BE2C (cell line): ENCODE measurements at places on chromosomes 1 and 21.

DNA sequence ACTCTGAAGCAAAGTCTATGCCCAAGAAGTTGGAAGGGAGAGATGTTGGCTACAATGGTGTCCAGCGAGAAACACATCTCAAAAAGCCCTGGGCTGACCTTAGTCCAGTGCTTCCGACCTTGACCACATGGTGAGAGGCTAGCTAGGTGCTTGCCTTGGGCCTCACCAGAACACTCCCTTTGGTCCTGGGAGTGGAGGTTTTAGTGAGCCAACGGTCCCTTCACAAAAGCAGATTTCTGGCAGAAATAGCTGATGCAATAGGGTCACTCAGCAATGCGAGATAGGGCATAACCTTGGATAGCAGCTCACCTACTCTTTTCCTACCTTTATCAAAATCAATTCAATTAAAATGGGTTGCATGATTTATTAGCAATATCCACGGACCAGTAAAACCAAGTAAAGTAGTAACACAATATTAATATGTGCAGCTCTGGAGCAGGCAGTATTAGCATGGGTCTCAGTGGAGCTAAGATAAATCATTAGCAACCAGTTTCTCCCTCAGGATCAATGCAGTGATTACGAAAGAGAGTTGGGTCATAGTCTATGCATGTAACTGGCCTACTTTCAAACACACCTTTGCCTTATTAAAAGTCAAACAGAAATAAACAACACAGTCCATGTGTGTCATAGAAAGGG is 1.9 kb downstream of the SLC30A10 start:
- no peak for DNase-seq

DNA sequence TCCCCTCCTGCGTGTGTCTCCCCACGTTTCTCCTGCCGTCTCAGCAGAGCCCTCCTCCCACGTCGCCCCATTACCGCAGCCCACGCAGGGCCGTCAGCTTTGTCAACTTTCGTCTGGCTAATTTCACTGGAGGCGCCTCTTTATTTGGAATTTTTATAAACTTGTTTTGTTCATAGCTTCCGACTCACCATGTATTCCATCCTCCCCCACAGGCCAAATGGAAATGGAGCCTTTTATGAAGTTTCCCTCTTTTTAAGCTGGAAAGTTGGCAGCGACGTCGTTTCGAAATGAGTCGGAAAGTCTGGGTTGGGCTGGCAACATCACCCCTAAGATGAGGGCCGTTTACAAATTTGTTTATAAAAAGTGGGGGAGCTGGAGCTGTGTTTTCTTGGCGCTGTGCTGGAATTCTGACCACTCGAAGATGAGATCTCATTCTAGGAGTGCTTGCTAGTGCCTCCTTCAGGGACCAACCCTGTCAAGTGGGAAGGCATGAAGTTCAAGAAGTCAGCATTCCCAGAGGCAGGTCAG is 23.7 kb upstream of the SLC45A1 start:
- no peak for DNase-seq

GRCh38 chr21:44985441-44986401 is 45.9 kb downstream of the SLX9 start:
- DNase-seq, result peak; percentile 56

GRCh38 chr1:20601129-20601825 is 12.4 kb downstream of the CDA start:
- no peak for DNase-seq

DNA sequence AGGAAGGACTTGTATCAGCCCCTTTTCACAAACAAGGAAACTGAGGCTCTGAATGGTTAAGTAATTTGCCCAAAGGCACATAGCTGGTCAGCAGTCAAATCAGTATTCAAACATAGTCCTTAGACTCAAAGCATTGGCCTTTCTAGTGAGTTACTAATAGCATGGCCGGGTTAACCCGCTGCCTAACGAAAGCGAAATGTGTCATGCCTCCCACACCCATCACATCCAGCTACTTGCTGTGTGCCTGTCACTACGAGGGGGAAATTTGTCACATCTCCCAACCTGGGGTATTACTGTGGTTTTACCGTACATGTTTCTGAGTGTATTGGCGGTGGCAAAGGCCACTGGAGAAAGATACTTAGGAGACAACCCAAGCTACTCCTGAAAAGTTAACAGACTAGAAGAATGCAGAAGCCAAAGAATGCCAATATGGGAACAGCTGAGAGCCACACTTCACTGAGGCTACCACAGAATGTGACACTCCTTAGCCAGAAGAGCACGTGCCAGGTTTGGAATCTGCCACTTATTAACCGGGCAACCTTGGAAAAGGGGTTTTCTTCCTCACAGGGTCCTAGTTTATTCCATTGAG is 363.5 kb downstream of the KCNH1 start:
- DNase-seq, result no peak

DNA sequence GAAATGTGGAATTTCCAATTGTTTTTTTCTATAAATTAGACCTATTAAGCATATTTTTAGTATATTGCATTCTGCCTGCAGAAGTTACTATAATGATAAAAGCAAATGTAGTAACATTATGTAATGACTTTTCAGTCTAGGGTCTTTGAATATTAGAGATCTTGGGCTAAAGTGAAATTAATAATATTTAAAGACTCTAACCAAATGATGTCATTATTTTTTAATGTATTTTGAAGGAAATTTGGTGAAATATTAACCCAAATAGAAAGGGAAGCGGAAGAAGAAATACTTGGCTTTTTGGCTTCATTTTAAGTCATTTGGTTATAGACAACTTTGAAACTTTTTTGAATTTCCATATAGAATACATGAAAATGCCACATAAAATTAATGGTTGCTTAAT is 26.8 kb downstream of the RAB4A start:
- no peak for DNase-seq

- DNase-seq, result no peak
These were observed 63.9 kb downstream of the CAPN2 start for GRCh38 chr1:223776075-223776814.

GRCh38 chr1:46491443-46492268 is 2.0 kb downstream of the DMBX1 start:
- DNase-seq, result no peak

- no peak for DNase-seq
These were observed 382.0 kb downstream of the NUF2 start for GRCh38 chr1:163703794-163704193.

DNA sequence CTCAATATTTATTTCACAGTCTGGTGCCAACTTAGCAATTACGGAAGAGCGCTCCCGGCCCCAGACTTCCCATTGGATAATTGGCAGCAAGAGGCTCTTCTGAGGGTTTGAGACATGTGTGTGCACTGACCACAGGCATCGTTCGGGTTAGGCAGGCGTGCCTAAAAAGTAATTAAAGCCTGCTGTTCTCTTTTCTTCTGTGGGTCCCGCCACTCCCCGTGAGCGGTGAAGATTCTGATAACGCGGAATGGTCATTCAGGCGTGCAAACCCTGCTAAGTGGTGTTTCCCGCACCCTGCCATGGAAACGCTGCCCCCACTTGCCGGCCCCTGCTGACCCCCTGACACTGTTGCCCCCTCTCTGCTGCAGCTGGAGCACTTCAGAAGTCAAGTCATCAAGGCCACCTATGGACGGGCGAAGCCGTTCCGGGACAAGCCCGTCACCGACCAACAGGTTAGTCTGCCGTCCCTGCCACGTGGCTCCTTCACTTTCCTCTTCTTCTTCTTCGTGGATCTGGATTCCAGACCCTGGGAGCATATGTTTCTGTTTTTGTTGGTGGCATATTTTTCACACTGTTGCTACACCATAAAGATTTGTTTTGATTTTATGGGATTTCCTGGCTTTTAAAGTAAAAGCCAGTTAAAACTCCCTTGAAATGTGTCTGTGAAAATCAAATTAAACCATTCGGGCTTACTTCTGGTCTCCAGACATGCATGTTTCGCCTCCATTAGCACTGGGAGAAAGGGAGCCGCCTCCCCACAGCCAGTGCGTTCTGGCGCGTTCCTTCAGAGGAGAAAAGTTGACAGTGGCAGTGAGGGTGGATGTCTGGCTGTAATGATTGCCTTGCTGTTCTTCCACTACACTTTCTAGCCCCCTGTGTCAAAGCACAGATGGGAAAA is 79.9 kb downstream of the FHAD1 start:
- DNase-seq, result no peak

- DNase-seq, result no peak
These were observed 77.7 kb upstream of the DIRAS3 start for GRCh38 chr1:68128157-68128556.

DNA sequence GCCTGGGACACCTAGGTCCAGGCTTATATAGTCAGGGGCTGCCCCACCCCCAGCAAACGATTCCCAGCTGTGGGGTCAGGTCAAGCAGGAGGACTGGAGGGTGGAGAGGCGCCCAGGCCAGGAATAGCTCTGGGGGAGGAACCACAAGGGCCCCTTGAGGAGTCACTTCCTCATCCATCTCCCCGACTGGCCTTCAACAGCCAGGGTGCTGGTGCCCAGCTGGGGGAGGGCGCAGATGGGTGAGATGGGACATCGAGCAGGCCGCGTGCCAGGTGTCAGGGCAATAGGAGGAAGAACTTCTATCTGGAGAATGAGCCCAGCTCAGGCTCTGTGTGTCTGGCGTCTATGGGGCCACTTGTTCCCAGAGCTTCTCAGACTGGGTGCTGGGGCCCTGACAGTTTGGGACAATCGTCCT is 208 bp upstream of the MYBPH start:
- no peak for DNase-seq

- no peak for DNase-seq
These were observed 6.3 kb downstream of the PARP1 start for GRCh38 chr1:226401355-226402303.

GRCh38 chr1:180169640-180170195 is 15.0 kb downstream of the QSOX1 start:
- DNase-seq, result no peak

DNA sequence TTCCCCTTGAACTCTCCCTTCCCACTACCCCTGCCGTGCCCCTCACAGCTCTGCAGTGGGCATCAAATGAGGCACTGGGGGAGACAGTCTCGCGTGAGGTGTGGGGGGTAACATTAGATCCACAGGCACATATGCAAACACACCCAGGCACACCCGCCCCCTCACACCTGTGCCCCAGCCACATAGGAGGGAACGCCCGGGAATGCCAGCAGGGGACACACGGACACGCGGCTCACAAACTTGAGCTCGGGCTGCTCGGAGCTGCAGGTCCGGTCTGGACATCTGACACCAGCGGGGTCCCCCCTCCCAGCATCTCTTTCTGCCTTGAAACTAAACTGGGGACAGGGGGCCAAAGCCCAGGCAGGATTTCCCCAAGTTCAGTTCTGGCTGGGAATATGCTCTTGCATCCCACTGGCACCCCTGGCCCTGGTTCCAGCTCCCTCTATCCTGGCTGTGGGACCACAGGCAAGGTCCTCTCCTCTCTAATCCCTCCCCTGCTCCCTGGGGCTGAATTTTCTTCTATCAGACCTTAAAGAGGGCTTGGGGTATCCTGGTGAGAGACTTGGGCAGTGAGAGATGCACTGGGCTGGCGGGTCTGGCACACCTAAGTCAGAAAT is 30.6 kb downstream of the CDCP2 start:
- DNase-seq, result no peak

DNA sequence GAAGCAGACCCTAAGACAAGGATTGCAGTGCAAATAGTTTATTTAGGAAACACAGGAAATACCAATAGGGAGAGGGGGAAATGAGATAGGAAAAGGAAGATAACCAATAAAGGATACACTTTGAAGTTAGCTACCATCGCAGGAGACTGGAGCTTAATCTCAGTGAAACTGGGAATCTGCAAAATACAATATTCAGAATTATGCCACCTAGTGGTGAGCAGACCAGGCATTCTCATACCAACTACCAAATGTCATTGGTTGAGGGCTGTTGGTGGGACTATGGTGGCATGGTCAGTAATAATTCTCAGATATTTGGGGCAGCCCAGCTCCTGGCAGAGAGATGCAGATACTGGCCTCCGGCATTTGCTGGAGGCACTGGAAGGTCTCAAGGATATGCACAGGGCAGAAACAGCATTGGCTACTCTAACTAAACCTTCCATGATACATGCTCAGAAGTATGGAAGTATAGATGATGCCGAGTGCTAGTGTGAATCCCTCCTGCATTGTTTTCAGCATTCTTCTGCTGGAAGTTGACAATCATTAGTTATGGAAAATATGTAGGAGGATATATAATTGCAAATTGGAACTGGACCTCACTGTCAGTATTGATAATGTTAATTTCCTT is 11.8 kb upstream of the ZFP69B start:
- DNase-seq, result peak; percentile 9

GRCh38 chr1:33874636-33875035 is 10.8 kb downstream of the HMGB4 start:
- DNase-seq, result no peak

- DNase-seq, result no peak
These were observed 619.2 kb downstream of the SMYD3 start for GRCh38 chr1:245887829-245888228.

GRCh38 chr1:45002650-45003645 is 8.2 kb downstream of the HECTD3 start:
- DNase-seq, result no peak

GRCh38 chr1:91621907-91622306 is 121.3 kb downstream of the CDC7 start:
- no peak for DNase-seq

GRCh38 chr21:32044205-32045180 is 171.7 kb downstream of the HUNK start:
- DNase-seq, result no peak

GRCh38 chr1:40664791-40665190 is 691 bp downstream of the RIMS3 start:
- no peak for DNase-seq

- no peak for DNase-seq
These were observed 7.0 kb downstream of the IFNAR2 start for GRCh38 chr21:33236766-33237165.

- DNase-seq, result no peak
These were observed 1.3 kb downstream of the ST6GALNAC3 start for GRCh38 chr1:76075877-76076276.

DNA sequence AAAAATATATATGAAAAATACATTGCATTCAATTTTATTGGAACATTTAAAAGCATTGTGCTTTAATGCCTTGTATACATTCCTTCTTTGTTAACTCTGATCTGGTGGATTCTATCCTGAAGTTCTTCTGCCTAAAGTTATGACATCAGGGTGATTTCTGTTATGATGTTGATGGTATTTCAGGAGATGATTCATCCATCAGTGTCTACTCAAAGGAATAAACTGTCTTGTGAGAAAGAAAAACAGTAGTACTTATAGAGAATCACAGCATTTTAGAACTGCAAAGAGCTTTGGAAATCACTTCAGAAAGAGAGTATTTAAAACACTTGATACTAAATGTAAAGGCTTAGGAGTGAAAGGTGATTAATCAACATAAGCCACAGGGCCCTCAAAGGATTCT is 155.7 kb downstream of the PTPRC start:
- DNase-seq, result no peak

DNA sequence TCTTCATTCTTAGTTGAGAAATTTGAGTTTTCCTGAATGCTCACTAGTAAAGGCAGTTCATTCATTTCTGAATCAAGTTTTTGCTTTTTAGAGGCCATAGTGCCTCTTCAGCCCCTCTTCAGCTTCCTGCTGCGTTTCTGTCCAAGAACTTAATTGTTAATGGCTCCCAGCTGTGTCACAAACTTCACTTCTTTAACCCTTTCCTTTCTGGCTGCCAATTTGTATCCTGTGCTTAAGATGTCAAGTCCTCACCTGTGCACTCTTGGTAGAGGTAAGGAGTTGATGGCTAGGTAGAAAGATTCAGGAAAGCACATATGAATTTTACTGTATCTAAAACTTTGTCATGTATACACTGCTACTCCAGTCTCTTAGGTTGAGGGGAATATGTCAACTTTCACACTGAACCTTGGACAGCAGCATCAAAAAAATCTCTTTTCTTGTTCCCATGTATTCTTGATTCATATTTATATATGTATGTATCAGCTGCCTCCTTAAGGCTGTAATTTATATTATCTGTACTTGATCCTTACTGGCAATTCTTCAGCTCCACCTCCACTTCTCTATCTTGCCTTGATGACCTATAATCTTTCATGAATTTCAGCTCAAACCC is 612.8 kb downstream of the LMO4 start:
- no peak for DNase-seq
